ENCODE measurements at places on chromosomes 7 and 10.

DNA sequence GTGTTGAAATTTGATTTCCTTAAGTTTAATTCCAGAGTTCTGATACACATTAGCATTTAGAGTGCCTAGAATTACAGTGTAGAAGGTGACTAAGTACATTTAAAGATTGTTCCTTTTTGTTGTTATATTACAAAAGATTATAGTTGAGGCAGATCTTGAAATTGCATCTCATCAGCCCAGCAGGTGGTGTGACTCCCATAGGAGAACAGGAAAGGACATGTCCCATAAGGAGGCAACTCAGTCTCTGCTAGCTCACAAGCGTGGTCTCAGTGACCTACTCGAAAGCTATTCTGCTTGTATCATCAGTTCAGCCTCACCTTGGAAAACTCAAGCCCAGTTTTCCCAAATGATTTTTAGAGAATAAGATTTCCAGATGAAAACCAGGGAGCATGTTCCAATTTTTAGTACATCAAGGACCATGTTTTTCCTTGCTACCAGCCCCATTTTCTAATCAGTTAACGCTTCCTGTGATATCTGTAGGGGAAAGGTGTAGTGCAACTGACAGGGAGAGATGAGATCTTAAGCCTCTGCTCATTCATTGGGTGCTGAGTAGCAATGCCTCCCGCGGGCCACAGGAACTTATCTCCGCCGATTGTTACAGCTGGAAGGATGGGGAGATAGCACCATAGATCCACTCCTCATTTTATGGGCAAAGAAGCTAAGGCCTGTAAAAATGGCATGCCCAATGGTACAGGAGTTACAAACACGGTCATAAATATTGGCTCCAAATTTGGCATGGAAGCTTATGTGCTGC, 1.1 kb upstream of the GNAI1 start:
- no peak for DNase-seq

- DNase-seq = no peak
These were observed 19.1 kb downstream of the ATOH7 start for GRCh38 chr10:68212721-68213352.

- DNase-seq = no peak
These were observed 102.0 kb upstream of the CTBP2 start for GRCh38 chr10:125262409-125262808.

- no peak for DNase-seq
These were observed 116.6 kb downstream of the AOAH start for GRCh38 chr7:36607721-36608095.

GRCh38 chr10:71761541-71762113, 11.7 kb downstream of the VSIR start:
- no peak for DNase-seq

GRCh38 chr7:33062023-33062781, at the start of gene NT5C3A:
NT5C3A (minus strand) TSS chr7:33062776; CDS start chr7:33062705, 71 bp downstream.
- DNase-seq = no peak

DNA sequence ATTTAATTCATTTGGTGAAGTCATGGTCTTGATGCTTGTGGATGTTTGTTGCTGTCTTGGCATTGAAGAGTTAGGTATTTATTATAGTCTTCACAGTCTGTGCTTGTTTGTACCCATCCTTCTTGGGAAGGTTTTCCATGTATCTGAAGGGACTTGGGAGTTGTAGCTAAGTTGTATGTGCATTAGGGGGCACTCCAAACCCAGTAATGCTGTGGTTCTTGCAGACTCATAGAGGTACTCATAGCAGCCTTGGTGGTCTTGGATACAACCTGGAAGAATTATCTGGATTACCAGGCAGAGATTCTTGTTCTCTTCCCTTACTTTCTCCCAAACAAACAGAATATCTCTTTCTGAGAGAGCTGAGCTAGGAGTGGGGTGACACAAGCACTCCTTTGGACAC, 93.2 kb downstream of the ADCYAP1R1 start:
- DNase-seq = no peak

- DNase-seq = no peak
These were observed 18.3 kb upstream of the ADCYAP1R1 start for GRCh38 chr7:31033674-31034300.

DNA sequence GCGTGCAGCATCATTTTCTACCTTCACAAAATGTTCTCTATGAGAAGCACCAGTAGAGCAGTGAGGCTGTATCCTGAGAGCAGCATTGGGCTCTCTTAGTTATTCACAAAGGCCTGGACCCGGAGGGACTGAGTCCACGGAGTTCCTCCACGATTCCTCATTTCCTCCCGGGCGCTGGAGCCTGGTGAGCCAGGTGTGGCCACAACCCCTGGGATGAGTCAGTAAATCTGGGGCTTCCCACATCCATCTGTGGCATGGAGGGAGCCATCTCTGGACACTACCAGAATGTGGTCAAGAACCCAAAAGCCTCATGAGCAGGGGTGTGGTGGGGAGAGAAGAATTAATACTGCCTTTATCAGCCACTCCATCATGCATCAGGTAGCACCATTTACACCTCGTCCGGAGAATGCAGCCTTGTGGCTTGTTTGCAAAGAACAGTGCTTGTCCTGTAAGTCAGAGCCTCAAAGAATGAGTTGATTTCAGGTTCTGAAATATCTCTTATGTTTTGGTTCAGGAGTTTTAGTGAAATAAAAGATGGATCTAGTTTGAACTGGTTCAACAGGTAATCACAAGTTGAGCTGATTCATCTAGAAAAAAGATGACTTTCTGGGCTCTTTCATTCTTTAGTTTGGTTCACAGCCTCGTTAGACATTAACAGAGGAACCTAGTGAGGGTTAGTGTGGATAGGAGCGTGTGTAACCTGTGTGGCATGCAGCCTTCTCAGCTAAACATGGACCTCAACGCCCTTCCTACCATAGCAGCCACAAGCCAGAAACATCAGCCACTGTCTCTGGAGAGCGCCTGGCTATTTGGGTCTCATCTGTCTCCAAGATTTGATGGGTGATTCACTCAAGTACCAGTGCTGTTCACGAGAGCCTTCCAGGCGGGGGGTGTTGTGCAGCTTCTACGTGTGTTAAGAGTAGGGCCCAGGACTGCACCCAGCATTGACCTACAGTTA, 95.2 kb downstream of the WDR37 start:
- no peak for DNase-seq

DNA sequence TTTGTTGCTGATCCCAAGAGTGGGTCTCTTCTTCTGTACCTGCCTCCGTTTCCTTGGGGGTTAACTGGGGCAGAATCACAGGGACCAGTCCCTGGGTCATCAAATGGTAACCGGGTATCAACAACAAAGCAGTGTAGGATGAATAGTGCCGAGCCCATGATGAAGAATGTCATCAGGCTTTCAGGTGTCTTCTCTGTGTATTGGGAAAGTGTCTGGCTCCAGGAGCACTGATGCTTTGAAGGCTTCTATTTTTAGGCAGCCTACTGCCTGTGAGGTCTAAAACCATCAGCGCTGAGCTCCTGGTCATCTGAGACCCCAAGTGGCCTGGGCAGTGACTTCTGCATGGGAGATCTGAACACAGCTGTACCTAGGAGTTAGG, 48.2 kb upstream of the SHH start:
- DNase-seq = no peak

DNA sequence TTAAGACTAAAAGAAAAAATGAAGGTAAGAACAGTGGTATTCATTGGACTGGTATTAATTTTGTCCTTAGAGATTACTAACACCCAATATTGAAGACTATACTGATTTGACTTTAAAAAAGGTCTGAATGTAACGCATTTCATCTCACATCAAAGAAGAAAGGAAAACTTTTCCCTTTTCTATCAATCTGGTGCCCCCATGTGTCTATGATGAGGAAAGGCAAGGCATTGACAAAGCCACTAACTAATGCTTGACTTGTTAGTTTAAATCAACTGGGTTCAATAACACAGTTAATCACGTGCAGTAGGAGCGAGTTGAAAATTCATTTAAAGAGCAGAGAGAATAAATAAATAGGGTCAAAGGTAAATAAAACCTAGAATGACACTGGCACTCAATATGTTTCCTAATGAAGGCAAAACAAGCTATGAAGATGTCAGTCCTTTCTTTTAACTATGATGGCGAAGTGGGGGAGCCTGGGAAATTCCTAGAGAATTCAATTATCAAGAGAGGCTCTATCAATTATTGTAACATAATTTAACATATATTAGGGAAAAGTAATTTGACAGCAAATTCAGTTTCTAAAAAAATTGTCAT, 180.9 kb downstream of the ANK3 start:
- DNase-seq = no peak

DNA sequence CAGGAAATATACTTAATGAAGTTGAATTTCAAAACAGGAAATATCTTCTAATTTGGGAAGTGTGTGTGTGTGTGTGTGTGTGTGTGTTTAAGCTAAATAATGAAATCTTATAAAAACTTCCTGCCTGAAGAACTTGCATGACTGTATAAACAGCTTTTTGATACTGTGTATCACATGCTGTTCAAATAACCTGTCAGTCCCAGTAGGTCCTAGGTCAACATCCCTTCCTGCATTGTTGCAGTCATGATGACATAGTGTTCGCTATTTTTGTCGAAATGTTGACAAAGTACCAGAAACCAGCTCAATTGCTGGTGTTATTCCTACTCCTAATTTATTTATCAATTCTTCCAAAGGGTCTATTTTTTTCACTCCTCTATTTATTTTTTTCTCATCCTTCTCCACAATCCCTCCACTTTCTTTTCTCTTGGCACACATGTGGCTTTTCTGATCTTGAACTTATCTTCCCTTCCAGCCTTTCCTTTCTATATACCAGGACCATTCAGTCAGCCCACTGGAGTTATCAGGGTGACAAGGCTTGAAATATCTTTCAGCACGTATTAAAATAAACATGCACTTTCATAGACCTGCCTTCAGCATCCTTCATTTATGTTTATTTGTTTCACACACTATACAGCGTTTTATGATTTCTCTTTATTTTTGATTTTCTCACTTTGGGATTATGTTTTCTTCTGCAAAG, 115.8 kb downstream of the PLXDC2 start:
- DNase-seq = no peak

DNA sequence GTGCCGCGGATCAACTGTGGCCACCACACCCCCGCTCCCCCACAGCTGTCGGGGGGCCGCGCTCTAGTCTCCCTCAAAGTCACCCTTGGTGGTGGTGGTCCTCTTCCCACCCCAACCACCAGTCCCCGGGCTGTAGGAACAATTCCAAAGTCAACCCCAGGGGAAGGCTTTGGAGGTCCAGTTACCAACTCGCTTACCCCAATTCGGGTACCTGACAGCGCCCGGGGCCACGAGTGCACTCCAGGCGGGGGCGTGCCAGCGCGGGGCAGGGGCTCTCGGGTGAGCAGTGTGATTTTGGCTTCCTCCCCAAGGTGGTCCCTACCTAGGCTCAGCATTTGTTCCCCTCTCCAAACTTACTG, 584 bp upstream of the ZMIZ1 start:
- peak; percentile 22 for DNase-seq

DNA sequence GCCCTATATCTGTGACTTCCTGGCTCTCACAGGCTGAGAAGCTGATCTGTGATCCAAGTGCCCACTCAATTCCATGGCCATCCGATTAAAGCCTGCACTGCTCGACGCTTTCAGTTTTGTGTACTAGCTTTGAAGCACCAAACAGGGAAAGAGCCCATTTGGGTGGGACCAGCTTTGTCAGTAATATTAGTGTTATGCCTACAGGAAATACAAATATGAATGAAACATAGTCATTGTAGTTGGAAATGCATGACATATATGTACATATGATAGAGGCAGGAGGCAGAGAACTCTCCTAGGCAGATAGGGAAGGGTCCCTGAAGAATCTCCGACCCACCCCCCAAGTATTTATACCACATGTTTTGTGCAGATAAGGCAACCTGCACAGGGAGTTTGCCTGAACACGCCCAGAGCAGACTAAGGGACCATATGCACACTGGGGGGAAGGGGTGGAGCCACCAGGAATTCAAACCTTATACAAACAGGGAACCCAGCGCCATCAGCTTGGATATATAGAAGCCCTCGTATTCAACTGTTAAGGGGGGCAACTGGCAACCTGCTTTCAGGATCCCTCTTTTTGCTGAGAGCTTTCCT, 653.2 kb downstream of the PARD3 start:
- DNase-seq = no peak

Measured in activated gamma-delta T cell (primary cell).